A549 treated with ZK216348 at 1 μM for 4 hours (cell line): ENCODE measurements at places on chromosomes 11 and 22. TPM values are rescaled to one million over a fixed set of nuclear protein-coding genes. Genes with fewer than 3 reads are reported as not detected.

Gene OR8D4
- not detected in 5 replicates for total RNA-seq

Gene YPEL4
- 0.27 to 0.62 TPM (median 0.33 TPM) in 5 replicates for total RNA-seq

Gene ZNF280A
- total RNA-seq, result 3.0 to 4.3 TPM (median 3.3 TPM) in 5 replicates

Gene PNPLA5
- total RNA-seq, result not detected in 5 replicates

Gene ZDHHC13
- 13.4 to 19.5 TPM (median 16.8 TPM) in 5 replicates for total RNA-seq
